ENCODE measurements at places on chromosomes 2 and 18. TPM values are rescaled to one million over a fixed set of nuclear protein-coding genes. Genes with fewer than 3 reads are reported as not detected.

The DYNAP gene
- not detected for total RNA-seq

The ZNF804A gene
- total RNA-seq = 11.5 TPM

The VWA3B gene
- not detected for total RNA-seq

The HOXD9 gene
- 0.75 TPM for total RNA-seq

The NEUROD1 gene
- not detected for total RNA-seq

The LIMS3 gene
- total RNA-seq = 14.7 TPM

The SKA1 gene
- total RNA-seq = 9.9 TPM

The LINC00305 gene
- total RNA-seq = not detected

The CXCR4 gene
- total RNA-seq = 0.11 TPM

The GAREM2 gene
- 0.22 TPM for total RNA-seq

The KYNU gene
- total RNA-seq = 16.6 TPM

The UBE2F gene
- 55.9 TPM for total RNA-seq
